Panc1 (cell line): ENCODE measurements at places on chromosomes 12 and 14.

GRCh38 chr14:52716155-52716554 lies 9.2 kb downstream of the PSMC6 start:
- no peak for DNase-seq

GRCh38 chr12:78181544-78182162 lies 351.0 kb downstream of the NAV3 start:
- DNase-seq: no peak

DNA sequence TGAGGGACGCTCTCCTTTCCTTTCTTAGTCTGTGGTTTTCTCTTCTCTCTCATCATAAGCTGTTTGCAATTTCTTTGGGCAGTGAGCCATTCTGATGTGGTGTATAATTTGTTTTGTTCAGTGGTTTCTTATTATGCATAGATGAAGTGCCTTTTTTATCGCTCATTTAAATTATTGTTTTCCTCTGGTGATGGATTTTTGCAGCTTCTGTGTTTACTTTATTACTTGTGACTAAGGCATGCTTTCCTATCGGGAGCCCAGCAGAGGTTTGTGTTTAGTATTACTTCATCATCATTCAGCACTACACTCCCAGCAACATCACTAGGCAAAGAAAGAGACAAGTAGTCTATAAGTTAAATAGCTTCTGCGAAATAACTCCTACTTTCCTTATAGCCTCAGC lies 586.6 kb upstream of the NOVA1 start:
- DNase-seq: no peak

GRCh38 chr12:123772074-123772473 lies 10.0 kb downstream of the DNAH10 start:
- no peak for DNase-seq

GRCh38 chr14:70807898-70808415 lies 1.4 kb downstream of the MAP3K9 start:
- DNase-seq: no peak

GRCh38 chr14:38243696-38244240 lies 12.1 kb downstream of the CLEC14A start:
- no peak for DNase-seq

DNA sequence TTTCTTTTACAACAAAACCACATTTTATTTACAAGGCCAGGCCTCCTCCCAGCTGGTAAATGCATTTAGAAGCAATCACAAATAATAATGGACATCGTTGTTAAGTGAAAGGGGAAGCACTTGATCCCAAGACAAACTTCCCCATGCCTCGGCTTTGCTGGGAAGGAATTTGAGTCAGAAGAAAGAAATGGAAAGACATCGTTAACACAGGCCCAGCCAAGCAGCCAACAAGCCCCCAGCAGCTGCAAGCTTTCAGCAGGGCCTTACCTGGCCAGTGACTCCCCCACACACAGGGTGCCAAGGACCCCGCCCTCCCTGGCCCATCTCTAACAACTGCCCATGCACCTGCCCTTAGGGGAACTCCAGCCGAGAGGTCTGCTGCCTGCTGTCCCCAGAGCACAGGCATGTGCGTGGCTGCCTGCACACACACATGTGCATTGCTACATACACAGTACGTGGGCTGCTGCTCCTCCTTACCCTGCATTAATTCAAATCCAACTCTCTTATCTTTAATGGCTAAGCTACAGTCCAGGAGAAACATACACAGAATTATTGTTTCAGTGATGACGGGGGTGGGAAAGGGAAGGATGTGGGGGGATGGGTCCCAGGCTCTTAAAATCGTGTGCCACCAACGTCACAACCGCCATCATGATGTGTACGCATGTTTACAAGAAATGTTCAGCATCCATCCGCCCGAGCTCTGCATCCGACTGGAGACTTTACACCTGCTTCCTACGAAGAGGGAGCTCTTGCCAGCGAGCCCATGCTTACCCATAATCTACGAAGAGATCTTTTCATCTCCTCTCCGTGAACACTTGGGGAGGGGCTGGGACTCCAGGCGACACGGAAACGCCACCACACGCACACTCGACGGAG lies 9.8 kb downstream of the BCL11B start:
- no peak for DNase-seq
